T-helper 17 cell (primary cell): ENCODE measurements at places on chromosomes 2 and 18. TPM values are rescaled to one million over a fixed set of nuclear protein-coding genes. Genes with fewer than 3 reads are reported as not detected.

The MYOM1 gene
- total RNA-seq: 3.2 TPM

The COLEC11 gene
- not detected for total RNA-seq

The C1QL2 gene
- total RNA-seq: not detected

The CDH2 gene
- 0.37 TPM for total RNA-seq

The ASTL gene
- total RNA-seq: 7.9 TPM

The NT5C1B gene
- not detected for total RNA-seq

The METTL4 gene
- total RNA-seq: 13.7 TPM

The SLC25A52 gene
- total RNA-seq: not detected

The SERPINB13 gene
- total RNA-seq: not detected

The MRO gene
- not detected for total RNA-seq

The SCG2 gene
- total RNA-seq: not detected

The FAM117B gene
- total RNA-seq: 20.1 TPM

The PPP1R1C gene
- not detected for total RNA-seq

The CYRIA gene
- total RNA-seq: 0.68 TPM

The ALLC gene
- not detected for total RNA-seq

The DUSP2 gene
- 319 TPM for total RNA-seq

The TUBA3E gene
- total RNA-seq: not detected

The BOLL gene
- not detected for total RNA-seq

The CENPA gene
- 0.50 TPM for total RNA-seq

The TFPI gene
- 0.32 TPM for total RNA-seq

The APOB gene
- total RNA-seq: not detected

The RNASEH1 gene
- total RNA-seq: 25.9 TPM

The GKN2 gene
- not detected for total RNA-seq

The AGAP1 gene
- 7.6 TPM for total RNA-seq

The HOXD3 gene
- not detected for total RNA-seq

The TGOLN2 gene
- total RNA-seq: 122 TPM

The EIF2AK2 gene
- total RNA-seq: 27.0 TPM

The CHPF gene
- total RNA-seq: 9.4 TPM

The SMYD1 gene
- not detected for total RNA-seq

The ERBB4 gene
- total RNA-seq: not detected

The BOLA3 gene
- total RNA-seq: 15.5 TPM

The PECR gene
- total RNA-seq: 18.7 TPM

The AGXT gene
- total RNA-seq: not detected

The PROKR1 gene
- not detected for total RNA-seq

The SERPINB10 gene
- total RNA-seq: not detected

The COX5B gene
- 112 TPM for total RNA-seq

The GALM gene
- 28.3 TPM for total RNA-seq

The CFAP53 gene
- 0.70 TPM for total RNA-seq

The PMS1 gene
- 18.4 TPM for total RNA-seq
